ENCODE measurements at places on chromosomes 3 and 15. TPM values are rescaled to one million over a fixed set of nuclear protein-coding genes. Genes with fewer than 3 reads are reported as not detected.

C3orf38 gene
- 29.0 TPM for polyA plus RNA-seq

DNAJA4 gene
- polyA plus RNA-seq, result 23.3 TPM

LMAN1L gene
- polyA plus RNA-seq, result not detected

PPM1L gene
- polyA plus RNA-seq, result 6.3 TPM

GRCh38 chr15:40085266-40085665 is 23.4 kb downstream of the BMF start:
- no peak for DNase-seq

DNA sequence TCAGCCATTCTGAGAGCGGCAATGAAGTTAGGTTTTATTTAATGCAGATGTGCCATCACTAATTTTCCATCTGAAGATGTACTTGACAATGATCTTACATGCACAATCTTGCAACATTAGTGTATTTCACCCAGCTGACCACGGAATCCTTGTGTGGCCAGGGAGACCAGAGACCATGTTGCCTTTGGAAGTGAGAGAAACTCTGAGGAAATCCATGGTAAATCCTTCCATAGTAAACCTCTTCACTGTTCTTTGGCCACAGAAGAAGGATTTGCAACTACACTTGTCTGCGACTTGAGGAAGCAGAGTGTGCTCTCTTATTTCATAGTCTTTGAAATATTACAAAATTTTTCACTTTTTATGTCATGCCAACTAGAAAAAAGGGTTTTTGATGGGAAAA is 128.4 kb upstream of the IGSF10 start:
- DNase-seq, result no peak

- no peak for DNase-seq
Measured at GRCh38 chr3:178172121-178172520, 364.1 kb upstream of the KCNMB2 start.

GRCh38 chr15:39756806-39757522 is 25.7 kb downstream of the FSIP1 start:
- peak; percentile 36 for DNase-seq

- DNase-seq, result no peak
Measured at GRCh38 chr3:175914785-175915184, 1055.7 kb downstream of the NAALADL2 start.

- DNase-seq, result no peak
Measured at GRCh38 chr3:25181096-25181495, 247.0 kb upstream of the RARB start.

GRCh38 chr15:60442763-60443162 is 36.2 kb downstream of the ICE2 start:
- DNase-seq, result no peak

DNA sequence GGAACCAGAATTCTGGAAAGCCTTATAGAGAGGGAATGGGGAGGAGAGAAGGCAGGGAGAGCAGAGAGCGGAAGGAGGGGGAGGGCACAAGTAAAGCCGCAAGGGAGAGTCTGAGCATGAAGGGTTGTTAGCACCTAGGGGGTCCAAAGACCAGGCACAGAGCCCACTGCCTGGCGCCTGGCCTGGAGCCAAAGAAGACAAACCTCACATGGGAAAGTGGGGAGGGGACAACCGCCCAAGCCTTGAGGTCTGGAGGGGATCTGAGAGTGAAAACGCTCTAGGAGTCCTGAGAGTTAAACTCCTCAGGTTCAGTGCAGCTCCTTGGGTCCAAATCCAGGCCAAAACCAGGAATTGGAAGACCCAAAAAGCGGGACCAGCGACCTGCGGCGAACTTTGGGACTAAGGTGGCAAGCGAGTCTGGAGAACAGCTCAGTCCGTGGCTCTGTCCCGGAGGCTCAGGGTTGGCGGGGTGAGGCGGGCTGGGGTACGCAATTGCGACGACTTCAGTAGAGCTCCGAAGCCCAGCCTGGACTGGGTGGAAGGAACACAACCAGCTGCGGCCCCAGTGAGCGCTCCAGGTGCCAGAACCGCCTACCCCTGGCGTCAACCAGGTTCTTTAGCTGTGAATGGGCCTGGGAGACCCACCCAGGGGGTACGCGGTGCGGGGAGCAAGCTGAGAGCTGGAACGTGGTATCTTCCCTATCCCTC is 807 bp upstream of the INAFM2 start:
- no peak for DNase-seq

GRCh38 chr3:25582242-25582641 is 82.5 kb downstream of the TOP2B start:
- no peak for DNase-seq

DNA sequence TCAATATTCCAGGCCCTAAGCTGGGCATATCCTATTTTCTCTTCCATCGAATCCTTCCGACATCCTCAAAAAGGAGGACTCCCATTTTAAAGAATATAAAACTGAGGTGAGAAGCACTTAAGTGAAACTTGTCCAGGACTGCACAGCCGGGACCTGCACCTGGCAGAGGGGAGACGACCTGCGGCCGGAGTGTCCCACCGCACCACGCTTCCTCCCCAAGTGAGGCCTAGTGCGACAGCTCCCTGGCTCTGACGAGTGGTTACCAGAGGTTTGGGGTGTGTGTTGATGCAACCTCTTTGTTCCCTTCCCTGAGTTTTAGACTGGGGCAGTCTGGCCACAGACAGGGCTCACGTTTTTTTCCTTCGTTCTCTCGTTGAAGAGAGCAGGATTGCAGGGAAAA is 24.9 kb upstream of the ATP2B2 start:
- DNase-seq, result no peak

Data from right renal cortex interstitium (tissue), 3 donors.